ENCODE measurements at places on chromosomes 2 and 18.

DNA sequence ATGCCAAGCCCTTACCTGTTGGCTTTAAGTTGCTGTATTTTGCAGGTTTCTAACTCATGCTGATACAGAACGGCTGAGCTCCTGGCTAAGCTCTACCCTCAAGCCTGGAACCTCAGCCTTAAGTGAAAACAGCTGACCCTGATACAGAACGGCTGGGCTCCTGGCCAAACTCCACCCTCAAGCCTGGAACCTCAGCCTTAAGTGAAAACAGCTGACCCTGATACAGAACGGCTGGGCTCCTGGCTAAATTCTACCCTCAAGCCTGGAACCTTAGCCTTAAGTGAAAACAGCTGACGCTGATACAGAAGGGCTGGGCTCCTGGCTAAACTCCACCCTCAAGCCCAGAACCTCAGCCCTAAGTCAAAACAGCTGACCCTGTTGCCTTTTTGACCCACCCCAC is 17.6 kb upstream of the DNER start:
- no peak for DNase-seq

DNA sequence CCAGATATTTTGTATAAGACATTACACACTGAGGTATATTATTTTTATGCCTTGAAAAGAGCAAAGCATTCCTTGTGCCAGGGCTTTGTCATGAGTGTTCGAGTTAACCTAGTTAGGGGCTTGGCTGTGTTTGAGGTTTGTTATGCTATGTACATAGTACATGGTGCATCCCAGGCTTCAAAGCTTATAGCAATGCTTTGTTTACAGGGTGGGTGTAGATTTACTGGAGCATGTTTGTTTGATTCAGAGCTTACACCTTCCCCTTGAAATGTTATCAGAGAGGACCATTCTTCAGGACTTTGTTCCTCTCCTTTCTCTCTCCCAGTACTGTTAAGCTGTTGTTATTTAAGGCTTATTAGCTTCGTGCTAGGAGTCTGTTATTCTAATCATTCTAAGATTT is 738.7 kb upstream of the LRRTM4 start:
- DNase-seq = no peak

DNA sequence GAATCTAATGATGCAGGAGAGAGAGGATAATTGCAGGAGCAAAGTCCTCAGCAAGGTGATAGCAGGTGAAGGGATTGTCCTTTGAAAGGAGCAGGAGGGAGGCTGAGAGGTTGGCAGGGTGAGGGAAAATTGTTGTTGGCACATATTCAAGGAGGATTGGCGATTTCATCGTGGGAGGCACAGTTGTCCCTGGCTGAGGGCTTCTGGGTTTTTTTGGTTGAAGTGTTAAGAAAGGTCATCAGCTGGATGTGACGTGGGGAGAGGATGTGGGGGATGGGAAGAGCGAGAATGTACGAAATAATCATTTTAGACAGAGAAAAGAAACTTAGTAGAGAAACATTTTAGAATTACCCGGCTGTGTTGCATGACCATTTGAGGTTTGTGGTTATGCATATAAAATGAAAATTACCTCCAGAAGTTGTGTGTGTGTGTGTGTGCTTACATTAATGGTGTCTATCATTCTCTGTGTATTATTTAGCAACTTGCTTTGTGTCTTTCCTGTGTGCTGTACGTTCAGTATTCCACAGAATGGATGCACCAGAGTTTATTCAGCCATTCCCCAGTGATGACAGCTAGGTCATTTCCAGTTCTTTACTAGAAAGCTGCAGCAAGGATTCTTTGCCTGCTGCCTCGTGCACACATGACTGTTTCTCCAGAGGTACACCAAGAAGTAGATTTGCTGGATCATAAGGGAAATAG is 67.6 kb downstream of the SDC1 start:
- DNase-seq = no peak

- DNase-seq = no peak
These were observed 282.0 kb upstream of the PXDN start for GRCh38 chr2:2026252-2026831.

DNA sequence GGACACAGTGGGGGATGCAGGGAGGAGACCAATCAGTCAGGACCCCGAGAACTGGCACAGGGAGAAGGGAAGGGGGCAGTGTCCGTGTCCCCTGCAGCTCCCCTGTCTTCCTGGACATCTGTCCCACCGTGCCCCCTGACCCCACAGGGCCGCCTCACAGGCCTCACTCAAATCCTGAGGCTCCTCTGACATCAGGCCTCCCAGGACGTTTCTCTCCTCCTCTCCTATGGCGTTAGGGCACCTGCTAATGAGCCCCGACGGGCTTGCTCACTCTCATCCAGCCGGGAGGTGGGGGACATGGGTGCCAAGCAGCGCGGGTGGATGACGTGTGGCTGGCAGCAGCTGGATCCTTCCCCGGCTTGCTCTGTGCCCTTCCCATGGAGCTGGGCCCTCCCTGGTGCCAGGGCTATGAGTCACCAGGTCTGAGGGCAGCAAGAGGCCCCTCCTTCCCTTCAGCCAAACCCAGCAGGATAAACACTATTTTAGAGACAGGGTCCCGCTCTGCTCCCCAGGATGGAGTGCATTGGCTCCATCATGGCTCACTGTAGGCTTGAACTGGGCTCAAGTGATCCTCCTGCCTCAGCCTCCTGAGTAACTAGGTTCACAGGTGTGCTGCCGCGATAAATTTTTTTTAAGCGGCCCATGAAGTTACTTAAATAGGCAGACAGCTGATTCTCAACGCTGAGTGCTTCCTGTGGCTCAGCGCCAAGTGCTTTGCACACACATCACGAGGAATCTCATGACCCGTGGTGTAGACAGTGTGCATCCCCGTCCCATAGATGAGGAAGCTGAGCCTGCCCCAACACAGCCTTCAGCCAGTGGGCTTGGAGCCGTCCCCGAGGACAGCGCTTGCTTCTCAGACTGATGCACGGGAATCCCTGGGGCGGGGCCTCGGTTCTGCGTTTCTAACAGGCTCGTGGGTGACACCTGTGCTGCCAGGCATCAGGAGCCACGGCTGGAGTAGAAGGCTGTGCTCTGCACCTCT is 64.5 kb upstream of the HDAC4 start:
- DNase-seq = no peak

GRCh38 chr2:98807221-98807620 is 76.3 kb upstream of the MGAT4A start:
- peak; percentile 73 for DNase-seq

- DNase-seq = no peak
These were observed 598.9 kb upstream of the LINC00305 start for GRCh38 chr18:64747803-64748202.

DNA sequence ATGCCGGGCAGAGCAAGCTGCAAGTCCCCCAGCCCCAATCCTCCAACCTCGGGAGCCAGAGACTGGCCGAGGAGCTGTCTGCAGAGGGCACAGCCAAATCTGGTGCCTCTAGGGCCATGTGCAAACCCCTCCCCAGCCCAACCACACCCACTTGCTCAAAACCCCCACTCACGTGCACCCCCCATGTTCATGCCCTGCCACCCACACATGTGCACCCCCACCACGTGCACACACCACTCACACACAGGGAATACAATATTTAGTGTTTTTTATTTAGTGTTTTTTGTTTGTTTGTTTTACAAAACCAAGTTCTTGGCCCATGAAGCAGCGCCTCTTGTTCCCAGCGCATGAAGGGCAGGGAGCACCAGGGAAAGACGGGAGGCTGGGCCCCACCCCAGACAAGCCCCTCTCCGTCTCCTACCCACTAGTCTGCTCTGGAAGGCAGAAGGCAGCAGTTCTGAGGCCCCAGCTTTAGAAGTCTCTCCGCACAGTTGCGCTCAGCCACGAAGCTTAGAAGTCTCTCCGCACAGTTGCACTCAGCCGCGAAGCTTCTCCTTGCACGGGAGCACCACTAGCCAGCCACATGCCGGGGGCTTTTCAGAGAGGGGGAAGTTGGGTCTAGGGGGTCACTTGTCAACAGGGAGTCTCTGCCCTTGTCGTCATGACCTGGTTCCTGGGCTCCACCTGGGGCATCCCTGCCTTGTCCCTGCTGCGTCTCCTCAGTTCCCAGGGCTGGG is 276.1 kb upstream of the HDAC4 start:
- no peak for DNase-seq

DNA sequence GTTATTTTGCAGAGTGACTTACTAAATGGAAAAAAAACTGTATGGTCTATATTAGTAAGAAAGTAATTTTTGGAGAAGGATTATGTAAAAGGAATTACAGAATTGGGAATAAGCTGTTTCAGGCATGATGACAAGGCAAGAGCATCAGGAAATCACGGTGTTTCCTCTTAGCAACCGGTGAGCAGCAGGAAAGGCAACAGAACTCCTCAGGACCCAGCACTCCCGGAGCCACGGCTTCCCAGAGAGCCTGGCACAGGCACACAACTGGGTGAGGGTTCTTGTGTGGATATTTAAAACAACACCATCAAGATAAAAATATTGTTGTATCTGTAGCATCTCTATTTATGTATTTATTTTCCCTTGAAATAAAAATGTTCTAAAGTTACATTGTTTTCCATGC is 34.4 kb downstream of the CYP27C1 start:
- no peak for DNase-seq

DNA sequence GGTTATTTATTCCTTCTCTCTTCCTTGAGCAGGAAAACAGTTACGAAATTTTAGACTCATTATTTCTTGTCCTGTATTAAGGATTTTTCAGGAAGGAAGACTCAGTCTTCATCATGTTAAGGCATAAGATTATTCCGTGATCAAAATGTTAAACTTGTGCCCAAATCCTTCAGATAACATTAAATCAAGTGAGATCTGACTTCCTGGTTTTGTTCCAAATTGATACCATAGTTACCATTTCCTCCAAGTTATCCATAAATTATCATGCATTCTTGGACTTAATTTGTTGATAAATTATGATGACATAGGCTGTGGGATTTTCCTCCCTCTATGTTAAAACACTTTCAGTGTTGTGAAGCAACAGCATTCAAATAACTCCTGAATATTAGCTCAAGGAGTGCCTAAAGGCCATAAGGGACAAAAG is 31.9 kb downstream of the EFEMP1 start:
- DNase-seq = no peak
